COR-L47 (cell line): ENCODE measurements at places on chromosomes 12 and 14.

DNA sequence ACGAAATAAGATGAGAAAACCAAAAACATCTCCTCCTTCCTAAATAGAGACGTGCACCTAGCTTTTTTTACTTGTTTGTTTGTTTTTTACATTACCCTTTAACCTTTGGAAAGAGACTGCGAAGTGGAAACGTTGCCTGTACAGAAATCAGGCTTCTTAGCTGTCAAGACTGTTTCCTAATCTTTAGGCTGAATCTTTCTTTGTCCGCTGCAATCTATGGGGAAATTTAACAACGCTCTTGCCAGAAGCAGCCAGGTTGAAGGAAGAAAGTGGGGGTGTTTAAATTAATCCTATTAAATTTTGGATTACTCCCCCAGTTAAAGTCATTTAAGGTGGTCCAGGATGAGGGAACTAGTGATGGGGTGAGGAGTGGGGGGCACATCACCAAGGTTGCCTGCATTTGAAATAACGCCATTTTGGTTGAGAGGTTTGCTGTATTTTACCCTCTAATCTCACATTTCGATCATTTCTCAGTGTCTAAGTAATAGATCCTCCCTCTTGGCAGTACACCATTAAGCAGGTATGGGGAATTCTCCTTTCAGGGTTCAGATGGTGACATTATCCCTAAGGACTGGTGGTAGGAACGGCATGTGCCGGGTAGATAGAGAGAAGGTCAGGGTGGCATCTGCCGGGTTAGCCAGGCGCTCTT is 2.6 kb downstream of the FLRT2 start:
- DNase-seq = no peak

DNA sequence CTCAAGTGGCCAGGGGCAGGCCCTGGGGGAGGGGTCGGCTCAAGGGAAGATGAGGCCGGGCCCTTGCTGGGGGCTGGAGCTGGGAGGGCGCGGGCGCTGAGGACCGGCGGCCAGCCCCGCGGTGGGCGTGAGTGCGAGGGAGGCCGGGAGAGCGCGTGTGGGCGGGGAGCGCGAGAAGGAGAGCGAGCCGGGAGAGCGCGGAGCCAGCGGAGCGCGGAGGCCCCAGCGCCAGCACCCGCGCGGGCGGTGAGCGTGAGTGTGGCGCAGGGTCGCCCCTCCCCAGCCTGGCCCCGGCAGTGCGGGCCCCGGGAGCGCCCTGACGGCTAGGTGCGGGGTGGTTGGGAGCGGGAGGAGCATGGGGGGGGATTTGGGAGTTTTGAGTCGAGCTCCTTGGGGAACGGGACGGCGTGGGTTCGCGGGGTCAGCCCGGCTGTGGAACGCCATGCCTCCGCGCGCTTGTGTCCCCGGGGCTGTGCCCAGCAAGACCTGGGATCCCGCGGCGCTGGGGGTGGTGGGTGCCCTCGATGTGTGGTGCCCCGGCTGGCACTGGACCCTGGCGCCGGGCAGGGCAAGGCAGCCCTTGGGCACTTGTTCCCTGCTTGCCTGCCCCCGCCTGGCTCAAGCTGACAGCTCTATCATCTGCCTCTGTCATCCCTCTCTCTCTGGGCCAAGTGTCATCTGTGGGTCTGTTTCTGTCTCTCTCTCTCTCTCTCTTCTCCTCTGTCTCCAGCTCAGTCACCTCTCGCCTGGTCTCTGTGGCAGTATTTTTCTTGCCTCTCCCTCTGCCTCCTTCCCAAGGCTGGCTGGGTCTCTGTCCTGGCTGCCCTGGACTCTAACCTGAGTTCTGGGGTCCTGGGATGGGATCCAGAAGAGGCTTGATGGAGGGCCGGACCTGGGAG is at the start of gene LBHD2:
Gene LBHD2, plus strand, starts transcription at position 190 of the 899 bp plus-strand sequence. CDS start 1,803 bp downstream, outside the sequence.
- DNase-seq = no peak

GRCh38 chr12:97164936-97165335 is 257.9 kb downstream of the NEDD1 start:
- no peak for DNase-seq

DNA sequence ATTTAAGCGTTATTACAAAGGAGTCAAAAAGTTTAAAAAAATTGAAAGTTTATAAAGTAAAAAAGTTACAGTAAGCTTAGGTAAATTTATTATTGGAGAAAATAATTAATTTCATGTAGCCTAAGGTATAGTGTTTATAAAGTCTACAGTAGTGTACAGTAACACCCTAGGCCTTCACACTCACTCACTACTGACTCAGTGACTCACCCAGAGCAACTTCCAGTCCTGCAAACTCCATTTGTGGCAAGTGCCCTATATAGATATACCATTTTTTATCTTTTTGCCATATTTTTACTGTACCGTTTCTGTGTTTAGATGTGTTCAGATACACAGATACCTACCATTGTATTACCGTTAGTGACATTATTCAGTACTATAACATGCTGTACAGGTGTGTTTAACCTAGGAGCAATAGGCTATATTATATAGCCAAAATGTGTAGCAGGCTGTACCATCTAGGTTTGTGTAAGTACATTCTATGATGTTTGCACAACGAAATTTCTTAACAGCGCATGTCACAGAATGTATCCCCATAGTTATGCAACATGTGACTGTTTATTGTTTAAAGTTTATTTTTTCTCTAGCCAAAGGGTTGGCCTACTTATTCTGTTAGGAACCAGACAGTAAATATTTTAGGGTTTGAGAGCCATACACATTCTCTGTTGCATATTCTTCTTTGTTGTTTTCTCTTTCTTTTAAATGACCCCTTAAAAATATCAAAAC is 155.5 kb downstream of the PCNX1 start:
- no peak for DNase-seq

DNA sequence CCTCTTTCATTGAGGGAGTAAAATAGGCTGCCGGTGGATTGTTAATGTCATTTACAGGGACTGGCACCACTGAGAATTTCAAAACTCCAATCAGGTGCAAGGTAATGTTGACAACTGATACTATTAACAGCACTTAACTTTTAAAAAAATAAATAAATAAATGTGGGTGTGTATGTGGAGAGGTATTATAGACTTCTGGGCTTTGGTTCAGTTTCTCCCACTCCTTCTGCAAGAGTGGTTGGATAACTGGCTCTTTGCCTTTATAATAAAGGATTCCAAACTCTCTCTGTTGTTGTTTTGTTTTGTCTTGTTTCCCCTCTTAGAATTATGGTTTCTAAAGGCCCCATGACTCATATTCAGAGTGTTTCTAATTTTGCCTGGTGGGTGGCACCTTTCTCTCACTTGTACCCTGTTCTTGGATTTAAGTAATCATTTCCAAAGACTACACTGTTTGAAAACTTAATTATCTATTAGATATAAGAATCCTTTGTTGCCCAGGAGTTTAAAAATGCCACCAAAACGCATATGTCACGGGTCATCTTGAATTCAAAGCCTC is 151.6 kb upstream of the ARID2 start:
- DNase-seq = no peak

DNA sequence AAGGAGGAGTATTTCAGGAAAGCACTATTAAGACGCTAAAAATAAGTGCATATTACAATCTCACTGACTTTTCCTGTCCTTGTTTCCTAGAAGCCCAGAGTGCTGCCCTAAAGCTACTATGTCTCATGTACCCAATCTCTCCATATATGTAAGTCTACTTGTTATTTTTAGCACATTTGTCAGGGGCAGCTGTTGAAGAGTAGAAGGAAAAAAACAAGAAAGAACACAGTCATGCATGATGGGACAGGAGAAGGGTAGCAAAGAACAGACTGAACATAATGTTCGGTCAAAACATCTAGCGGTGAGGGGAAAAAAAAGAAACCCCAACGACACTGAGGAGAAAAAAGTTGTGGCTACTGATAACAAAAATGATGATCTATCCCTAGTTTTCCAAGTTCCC is 14.3 kb downstream of the YBX3 start:
- no peak for DNase-seq

DNA sequence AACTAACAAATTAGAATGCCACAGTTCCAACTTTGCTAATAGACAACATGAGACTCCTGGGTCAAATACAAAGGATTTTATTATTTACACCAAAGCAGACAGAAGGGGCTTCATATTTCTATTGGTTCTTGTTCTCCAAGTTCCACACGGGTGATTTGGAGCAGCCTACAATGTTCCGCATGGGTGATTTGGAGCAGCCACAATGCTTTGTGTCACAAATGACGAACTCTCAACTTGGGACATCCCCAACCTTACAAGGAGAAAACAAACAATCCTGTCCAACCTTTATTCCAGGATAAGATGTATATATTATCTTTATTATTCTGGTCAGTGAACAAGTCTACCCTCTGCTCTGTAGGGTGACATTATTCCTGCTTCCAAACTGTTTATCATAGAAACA is 694.3 kb upstream of the MGAT4C start:
- DNase-seq = no peak

DNA sequence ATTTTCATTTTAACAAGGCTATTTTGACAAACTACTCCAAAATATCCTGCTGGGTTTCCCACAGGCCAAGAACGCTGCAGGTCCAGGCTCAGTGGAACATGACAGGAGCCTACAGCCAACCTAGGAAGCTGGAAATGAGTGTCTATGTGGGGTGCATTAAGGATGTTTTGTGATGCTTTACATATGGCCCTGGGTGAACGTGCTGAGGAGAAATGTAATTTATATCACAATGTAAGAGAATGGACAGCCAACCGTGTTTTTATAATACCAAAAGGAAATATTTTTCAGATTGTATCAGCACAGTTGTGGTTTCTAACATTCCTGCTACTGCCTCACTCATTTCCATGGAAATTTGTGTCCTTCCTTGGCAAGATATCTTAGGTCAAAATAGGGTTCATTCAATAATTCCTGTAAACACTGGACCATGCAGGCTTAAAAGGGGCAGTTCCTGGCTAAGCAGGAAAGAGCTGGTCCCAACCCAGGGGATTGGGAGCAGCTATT is 51.5 kb downstream of the ST8SIA1 start:
- no peak for DNase-seq

DNA sequence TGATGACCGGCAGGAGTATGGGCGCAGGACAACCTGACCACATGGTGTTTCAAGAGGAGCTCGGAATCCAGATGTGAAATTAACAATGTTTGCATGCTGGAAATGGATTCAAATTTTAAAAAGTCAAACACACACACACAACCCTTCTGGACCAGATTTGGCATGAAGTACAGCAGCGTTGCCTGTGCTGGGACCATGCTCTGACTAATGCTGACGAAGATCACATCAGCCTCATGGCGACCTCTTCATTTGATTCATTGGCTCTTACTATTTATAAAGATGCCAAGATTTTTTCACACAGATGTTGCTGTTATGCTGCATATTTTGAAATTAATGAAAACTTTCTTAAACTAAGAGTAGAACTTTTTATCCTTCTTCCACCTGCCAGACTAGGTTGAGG is 926.6 kb upstream of the TMEM132C start:
- no peak for DNase-seq

DNA sequence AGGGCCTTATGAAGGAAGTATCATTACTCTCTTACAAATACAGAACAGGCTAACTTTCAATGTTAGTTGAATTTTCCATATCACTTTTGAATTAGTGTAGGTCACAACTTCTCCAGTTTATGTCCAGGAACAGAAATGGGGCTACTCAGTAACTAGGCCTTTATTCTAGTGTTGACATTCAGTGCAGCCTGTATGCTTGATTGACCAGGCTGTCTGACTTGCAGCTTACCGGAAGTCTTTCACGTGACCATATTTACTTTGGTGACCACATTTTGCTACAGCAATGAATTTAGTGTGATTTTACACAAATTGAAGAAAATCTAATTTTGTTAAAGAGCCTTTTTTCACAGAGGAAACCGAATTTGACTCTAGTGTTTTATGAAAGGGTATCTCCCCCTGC is 12.4 kb downstream of the MTERF2 start:
- no peak for DNase-seq

GRCh38 chr12:47986291-47986660 is 18.0 kb downstream of the COL2A1 start:
- DNase-seq = no peak

DNA sequence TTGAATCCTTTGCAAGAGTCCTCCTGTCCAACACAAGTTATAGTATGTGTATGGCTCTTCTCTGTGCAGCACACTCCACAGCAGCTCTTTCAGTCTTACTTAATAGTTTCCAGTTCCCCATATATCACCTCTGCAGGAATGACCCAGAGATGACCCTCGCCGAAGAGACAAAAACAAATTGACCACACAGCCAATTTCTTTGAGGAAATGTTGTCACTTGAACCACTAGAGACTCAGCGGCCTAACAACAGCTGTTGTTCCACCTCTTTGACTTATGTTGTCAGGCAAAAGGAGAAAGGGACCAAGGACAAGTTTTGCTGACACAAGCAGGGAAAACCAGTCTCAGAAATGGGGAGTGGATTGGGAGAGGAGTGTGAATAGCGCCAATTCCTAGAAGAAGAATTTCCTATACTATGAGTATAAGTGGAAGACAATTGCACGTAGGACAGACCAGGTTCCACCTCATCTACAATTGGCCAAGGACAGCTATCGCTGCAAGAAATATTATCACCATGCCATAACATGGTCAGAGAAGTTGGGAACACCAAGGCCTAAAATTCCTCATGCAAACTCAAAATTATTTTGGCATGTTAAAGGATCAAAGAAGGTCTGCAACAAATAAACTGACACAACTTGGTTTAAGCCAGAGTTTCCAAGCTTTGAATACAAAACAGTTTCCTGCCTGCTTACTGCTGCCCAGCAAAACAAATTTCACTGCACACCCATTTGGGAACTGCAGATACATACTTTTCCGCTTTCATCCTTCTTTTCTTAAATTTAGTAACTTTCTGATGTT is 41.7 kb upstream of the ITPR2 start:
- DNase-seq = no peak

DNA sequence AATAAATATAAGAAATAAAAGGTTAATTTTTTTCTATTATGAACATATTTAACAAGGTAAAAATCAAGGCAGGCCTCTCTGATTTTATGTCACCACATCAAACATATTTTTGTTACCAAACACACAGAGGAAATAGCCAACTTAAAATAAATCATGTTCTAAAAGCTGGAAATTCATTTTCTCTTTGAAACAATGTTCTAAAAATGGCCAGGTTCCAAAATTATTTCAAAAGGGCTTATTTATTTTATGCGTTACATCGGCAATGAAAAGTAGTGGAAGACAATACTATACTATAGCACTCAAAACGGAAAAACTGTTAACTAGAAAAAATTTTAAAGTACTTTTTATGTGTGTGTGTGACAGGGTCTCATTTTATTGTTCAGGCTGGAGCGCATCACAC is 24.0 kb upstream of the RASSF8 start:
- no peak for DNase-seq

DNA sequence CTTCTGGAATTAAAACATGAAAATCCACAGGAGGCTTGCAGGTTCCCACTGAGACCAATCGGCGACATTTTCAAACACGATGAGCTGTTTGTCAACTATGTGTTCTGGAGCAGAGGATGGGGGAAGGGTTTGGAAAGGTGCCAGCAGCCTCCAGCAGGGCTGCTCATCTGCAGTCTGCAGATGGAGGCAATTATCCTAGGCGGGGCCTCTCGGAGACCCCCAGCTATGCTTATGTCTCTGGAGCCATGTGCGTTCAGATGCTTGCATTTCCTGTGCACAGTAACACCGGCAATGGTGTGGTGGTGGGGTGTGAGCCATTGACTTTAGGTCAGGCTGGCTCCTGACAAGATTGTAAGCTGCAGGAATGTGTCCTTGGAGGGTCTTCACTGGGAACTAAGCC is 51.7 kb downstream of the RPH3A start:
- peak; percentile 96 for DNase-seq

GRCh38 chr12:63846238-63846967 is 1.9 kb downstream of the SRGAP1 start:
- DNase-seq = peak; percentile 32

GRCh38 chr12:128008341-128008740 is 258.6 kb upstream of the TMEM132C start:
- no peak for DNase-seq
